ENCODE measurements at places on chromosomes 6 and 20. TPM values are rescaled to one million over a fixed set of nuclear protein-coding genes. Genes with fewer than 3 reads are reported as not detected.
A peak's percentile ranks its signal among the peaks of the same experiment; 100 is the strongest.

Gene SRSF12
- not detected for total RNA-seq

- peak; percentile 17 for DNase-seq
Observed at GRCh38 chr20:62707921-62708521, 615 bp upstream of the NTSR1 start.

DNA sequence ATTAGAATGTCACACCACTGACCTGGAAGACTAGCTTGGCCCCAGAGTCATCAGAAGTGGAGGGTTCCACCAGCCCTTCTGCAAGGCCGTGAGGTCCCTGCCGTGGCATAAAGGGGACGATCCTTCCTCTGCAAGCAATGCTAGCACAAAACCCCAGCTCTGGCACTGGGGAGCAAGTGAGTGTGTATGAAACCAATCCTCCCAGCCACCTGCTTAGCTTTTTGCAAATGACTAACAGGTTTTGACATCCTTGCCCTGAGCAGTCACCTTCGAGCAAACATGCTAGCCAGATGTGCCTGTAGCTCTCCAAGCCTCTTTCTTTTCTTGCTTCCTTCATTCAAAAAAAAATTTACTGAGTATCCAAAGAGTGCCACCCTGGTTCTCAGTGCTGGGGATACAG, 8.6 kb downstream of the SULF2 start:
- no peak for DNase-seq

GRCh38 chr6:97085772-97086171, 161.2 kb downstream of the KLHL32 start:
- peak; percentile 4 for DNase-seq

DNA sequence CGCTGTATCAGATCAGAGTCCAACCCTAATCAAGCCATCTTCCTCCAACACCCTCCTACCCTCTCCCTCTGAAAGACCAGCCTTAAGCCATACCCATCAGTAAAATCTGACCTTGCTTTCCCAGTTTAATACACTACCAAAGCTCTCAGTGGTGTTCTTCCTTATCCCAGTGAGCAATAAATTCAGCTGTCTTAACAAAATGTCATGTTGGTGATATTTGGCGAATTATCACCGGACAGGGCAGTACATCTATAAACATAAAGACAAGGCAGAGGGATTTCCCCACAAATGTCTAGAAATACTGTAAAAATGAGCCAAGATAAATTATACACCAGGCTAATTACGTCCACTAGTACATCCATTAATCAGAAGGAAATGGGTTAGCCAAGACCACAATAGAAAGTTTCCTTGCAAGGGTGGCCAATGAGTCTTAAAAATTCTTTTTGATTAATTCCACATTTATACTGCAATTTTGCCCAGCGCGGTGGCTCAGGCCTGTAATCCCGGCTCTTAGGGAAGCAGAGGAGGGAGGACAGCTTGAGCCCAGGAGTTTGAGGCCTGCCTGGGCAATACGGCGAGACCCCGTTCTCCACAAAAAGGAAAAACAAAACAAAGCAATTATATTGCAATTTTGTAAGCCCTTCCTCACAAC, 905 bp downstream of the RARS2 start:
- DNase-seq, result no peak

DNA sequence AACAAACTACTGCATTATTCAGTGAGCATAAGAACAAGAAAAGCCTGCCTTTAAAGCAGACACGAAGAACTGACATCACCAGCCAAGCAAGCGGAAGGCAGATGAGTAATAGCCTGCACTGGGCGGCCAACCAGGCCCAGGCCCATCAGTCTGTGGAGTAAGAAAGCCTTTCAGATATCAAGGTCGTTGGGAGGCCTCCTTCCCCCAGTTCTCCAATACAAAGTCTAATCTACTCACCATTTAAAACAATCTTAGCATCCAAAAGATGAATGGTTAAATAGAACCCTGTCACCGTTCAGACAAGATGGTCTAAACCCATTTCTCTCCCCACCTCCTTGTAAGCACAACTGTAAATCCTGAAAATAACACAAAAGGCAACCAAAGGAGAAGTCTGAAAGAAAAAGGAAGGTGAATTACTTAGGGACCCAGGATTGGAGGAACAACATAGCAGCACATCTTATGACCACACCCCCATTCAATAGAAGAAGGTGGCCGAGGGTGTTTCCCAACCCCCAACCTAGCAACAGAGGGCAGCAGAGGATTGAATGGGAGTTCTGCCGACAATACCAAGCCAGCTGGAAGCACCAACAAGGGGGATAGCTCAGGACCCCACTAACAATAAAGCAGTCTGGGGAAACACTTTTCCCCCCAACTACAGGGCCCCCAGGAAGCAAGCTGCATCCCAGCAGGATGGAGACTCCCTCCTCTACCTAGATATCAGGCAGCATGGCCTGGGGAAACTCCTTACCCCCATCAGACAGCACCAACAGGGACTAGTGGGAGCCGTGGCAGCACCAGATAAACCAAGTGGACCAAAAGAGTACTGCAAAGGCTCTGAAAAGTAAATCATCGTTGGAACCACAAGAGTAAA, 67.9 kb downstream of the ZHX3 start:
- DNase-seq, result peak; percentile 88

DNA sequence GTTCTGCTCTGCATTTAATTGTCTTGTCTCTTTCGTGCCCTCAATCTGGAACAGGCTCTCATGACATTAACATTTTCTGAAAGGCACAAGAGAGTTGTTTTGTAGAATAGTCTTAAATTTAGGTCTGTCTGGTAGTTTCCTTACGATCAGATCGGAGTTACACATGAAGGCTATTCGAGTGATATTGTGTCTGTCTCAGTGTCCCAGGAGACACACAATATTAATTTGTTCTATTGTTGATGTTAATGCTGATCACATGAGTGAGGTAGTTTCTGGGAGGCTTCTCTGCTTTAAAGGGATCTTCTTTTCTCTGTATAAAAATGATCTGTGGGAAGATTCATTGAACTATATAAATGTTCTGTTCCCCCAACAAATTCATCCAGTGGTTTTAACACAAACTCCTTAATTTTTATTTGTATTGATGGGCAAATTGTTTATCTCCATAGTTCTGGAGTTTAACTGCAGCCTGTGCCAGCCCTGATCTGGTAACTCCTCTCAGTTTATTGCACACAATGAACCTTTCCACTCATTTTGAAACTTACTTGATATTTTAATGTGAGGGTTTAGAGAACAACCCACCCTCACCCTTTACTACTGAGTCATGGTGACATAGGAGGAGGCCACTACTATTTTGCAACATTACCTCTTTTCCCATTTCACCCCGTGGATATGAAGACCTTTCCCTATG, 223.0 kb downstream of the CBLN4 start:
- DNase-seq, result no peak

GRCh38 chr20:44073011-44073674, 113.8 kb downstream of the JPH2 start:
- no peak for DNase-seq

- DNase-seq, result no peak
Observed at GRCh38 chr6:139392794-139393193, 18.3 kb upstream of the CITED2 start.

GRCh38 chr6:109458774-109459531, 3.4 kb upstream of the MICAL1 start:
- DNase-seq, result peak; percentile 43

GRCh38 chr20:40636486-40636885, 52.5 kb downstream of the MAFB start:
- no peak for DNase-seq

DNA sequence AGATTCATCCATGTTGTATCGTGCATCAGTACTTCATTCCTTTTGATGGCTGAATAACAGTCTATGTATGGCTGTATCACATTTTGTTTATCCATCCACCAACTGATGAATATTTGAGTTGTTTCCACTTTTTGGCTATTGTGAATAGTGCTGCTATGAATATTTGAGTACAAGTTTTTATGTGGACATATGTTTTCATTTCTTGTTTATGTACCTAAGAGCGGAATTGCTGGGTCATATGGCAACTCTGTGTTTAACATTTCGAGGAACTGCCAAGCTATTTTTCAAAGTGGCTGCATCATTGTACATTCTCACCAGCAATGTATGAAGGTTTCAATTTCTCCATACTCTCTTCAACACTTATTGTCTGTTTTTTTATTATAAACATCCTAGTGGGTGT, 3.0 kb upstream of the RREB1 start:
- no peak for DNase-seq

GRCh38 chr6:71205336-71205956, 83.2 kb upstream of the OGFRL1 start:
- peak; percentile 59 for DNase-seq
